ENCODE measurements at places on chromosomes 6 and 20. TPM values are rescaled to one million over a fixed set of nuclear protein-coding genes. Genes with fewer than 3 reads are reported as not detected.

SPATA25 gene
- total RNA-seq, result 0.63 TPM

GRCh38 chr6:24378473-24379097 lies 20.7 kb upstream of the DCDC2 start:
- no peak for DNase-seq

DNA sequence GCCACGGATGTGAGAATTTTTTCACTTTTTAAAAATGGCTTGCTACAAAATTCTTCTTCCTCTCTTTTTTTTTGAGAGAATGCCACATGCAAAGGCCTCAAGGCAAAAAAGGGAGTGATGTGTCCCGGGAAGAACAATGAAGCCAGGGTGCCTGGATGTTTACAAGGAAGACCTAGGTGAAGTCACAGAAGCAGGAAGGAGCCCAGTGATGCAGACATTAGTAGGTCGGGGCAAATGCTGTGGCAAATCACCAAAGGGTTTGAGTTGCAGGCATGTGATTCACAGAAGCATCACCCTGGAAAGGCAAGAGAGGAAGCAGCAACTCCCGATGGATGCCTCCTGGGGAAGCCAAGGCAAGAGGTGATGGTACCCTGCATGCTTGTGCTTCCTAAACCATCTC lies 46.8 kb downstream of the FARS2 start:
- no peak for DNase-seq

GRCh38 chr6:2630359-2630758 lies 120.4 kb downstream of the MYLK4 start:
- DNase-seq, result no peak

DNA sequence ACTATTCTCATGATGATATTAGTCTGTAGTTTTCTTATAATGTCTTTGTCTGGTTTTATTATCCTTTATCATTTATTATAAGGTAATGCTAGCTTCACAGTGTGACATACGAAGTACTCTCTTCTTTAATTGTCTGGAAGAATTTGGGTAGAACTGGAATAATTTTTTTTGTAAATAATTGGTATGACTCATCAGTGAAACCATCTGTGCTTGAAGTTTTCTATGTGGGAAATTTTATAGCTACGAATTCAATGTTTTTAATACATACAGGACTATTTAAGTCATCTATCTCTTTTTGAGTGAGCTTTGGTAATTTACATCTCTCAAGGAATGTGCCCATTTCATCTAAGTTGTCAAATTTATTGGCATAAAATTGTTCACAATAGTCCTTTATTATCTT lies 86.3 kb downstream of the SOD2 start:
- no peak for DNase-seq

PNLDC1 gene
- 0.31 TPM for total RNA-seq

GRCh38 chr20:327186-328026 lies 2.1 kb downstream of the SOX12 start:
- peak; percentile 78 for DNase-seq

DNA sequence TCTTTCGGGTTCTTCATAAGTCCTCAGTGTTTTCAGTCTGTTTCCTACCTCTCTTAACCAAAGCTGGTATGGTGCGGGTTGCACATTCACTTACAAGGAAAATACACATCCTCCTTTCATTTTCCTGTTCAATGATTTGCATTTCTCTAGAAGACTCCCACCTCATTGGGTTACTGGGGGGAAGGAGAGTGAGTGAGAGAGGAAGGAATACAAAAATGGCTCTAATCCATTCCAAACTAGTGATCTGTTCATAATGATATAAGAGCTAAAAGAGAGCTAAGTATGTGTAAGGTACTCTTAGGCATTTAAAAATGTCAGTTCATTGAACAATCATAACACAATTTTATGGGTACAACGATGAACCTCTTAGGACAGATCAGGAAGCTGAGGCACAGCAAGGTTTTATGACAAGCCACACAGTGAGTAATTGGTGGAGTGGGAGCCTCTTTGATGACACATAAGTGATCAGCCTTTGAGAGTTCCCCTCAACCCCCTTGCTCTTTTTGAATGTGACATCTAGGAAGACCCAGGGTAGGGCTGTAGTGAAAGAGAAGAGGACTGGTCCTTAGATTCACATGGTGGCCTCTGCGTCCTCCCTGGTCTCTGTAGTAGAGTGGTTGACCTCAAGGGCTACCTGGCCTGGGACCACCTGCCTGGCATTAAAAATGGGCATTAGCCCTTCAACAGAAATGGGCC lies 328.4 kb upstream of the SOX4 start:
- DNase-seq, result peak; percentile 47

SLC17A1 gene
- not detected for total RNA-seq

PBOV1 gene
- total RNA-seq, result not detected

- DNase-seq, result no peak
Measured at GRCh38 chr6:22124756-22125155, 172.1 kb downstream of the PRL start.

JPH2 gene
- total RNA-seq, result not detected

- DNase-seq, result no peak
Measured at GRCh38 chr6:106309766-106310373, 15.7 kb downstream of the ATG5 start.

DNA sequence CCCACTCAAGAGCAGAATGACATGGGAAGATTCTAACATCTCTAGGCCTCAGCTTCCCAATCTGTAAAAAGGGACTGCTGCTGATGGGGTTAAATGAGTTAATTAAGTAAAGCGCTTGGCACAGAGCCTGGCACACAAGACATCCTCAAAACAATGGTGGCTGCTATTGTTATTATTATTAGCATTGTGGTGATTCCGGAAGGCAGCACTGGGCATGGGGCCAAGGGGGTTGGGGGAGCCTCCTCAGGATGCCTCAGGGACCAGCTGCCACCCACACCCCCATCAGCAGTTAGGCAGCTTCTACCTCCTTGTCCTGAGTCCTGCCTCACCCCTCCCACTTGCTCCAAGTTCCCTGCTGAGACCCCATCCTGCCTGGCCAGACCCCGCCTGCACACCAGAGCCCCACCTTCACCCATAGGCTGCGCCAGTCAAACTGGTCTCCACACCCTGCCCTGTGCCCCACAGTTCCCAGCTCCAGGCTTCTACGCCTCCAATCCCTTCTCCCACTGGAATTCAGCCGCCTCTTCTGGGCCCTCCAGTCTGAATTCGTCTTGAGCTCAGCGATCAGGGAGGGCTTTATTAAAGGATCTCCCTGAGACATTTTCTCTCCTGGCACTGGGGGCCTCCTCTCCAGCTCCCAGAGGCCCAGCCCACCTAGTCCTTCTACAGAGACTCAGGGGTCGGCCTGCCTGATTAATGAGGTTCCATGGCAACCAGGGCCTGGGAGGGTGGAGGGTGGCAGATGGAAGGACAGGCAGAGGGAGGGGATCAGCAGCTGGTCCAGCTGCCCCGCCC lies 1.5 kb downstream of the E2F1 start:
- no peak for DNase-seq

SLC17A3 gene
- not detected for total RNA-seq

DNA sequence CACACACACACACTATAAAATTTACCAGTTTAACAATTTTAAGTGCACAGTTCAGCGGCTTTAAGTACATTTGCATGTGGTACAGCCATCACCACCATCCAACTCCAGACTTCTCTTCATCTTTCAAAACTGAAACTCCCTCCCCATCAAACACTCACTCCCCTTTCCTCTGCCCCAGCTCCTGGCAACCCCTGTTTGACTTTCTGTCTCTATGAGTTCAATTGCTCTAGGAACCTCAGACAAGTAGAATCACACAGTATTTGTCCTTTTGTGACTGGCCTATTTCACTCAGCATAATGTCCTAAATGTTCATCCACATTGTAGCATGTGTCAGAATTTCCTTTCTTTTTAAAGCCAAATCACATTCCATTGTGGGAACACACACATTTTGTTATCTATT lies 302.8 kb upstream of the FOXQ1 start:
- DNase-seq, result no peak

ZSWIM3 gene
- total RNA-seq, result 4.7 TPM

DNA sequence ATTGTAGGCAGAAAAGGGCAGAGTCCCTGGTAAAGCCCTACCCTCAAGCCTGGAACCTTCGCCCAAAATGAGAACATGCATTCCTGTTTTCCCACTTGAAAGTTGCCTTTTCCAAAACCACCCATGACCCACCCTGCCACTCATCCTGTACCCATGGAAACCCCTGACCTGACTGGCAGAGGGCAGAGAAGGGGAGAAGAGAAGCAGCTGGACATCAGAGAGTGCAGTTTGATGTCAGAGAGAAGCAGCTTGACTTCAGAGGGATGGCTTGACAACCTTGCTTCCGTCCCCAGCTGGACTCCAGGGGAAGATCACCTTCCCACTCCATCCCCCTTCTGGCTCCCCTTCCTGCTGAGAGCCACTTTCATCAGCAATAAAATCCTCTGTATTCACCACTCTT lies 123.6 kb upstream of the SHLD1 start:
- DNase-seq, result no peak

DNA sequence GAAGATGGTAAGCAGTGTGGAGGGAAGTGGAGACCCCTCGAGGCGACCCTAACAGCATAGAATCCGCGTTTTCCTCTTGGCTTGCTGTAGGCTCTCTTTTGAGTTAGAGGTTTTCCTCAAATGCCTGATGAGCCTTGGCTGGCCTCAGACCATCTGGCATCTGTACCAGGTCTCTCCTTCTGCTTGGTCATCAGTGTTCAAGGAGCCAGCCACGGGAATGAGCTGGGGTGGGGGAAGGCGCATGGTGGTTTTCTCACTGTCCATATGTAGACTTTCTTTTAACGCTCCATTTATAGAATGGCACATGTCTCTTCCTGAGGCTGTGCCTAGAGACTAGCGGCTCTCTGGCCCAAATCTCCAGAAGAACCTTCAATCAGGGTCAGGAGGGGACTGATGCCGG lies 8.1 kb upstream of the GUCA1A start:
- DNase-seq, result no peak

DNA sequence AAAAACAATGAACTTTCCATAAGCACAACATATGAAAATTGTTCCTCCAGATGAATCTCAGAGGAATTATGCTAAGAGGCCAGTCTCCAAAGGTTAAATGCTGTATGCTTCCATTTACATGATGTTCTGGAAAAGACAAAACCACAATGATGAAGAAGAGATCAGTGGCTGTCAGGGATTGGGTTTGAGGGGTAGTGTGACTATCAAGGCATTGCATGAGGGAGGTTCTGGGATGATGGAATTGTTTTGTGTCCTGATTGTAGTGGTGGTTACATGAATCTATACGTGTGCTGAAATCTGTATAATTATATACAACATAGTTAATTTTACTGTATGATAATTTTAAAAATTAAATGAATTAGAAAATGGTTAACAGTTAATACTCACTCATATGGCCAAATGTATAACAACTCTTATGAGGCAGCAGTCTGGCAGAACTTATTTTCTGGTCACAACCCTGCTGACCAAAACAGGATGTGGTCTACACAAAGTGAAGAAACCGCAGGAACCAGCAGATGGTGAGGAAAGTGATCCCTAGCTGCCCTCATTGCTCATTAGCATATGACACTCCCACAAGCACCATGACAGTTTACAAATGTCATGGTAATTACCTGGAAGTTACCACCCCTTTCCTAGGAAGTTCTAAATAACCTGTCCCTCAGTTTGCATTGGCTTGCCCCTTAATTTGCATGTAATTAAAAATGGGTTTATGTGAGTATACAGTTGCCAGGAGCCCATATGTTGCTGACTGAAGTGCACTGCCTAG lies 31.9 kb downstream of the NSFL1C start:
- peak; percentile 86 for DNase-seq

SPTLC3 gene
- total RNA-seq, result 0.26 TPM

DNA sequence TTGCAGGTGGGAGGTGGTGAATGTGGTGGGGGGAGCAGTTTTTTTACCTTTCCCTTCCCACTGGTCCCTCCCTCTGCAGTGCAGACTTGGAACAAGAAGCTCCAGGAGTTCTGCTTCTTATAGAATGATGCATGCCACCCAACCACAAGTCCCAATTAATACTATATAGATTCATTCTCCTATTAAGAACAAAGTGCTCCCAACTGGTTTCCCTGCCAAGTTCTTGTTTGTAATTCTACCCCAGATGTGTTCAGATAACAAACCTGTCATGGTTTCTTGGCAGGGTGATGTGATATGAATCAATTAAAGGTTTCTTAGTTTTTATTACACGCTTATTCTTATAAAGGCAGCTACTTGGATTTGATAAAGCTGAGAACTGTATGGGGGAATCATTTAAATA lies 23.9 kb downstream of the HDDC2 start:
- no peak for DNase-seq

DNA sequence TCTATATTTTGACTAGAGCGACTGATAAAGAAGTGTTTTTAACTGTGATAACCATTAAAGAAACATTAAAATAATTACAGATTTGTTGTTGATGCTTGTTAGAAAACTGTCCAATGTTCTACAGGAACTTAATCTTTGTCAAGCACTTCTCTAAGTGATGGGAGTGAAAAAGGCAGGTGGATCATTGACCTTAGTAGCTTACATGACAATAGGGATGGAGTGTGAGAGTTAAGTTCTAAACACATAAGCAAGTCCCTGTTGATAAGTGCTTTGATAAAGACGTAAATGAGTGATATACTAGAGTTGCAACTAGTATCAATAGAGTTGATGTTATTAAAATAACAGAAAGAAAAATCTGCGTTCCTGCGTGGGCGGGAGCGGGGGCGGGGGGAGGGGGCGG lies 931.5 kb upstream of the EPHA7 start:
- no peak for DNase-seq

DNA sequence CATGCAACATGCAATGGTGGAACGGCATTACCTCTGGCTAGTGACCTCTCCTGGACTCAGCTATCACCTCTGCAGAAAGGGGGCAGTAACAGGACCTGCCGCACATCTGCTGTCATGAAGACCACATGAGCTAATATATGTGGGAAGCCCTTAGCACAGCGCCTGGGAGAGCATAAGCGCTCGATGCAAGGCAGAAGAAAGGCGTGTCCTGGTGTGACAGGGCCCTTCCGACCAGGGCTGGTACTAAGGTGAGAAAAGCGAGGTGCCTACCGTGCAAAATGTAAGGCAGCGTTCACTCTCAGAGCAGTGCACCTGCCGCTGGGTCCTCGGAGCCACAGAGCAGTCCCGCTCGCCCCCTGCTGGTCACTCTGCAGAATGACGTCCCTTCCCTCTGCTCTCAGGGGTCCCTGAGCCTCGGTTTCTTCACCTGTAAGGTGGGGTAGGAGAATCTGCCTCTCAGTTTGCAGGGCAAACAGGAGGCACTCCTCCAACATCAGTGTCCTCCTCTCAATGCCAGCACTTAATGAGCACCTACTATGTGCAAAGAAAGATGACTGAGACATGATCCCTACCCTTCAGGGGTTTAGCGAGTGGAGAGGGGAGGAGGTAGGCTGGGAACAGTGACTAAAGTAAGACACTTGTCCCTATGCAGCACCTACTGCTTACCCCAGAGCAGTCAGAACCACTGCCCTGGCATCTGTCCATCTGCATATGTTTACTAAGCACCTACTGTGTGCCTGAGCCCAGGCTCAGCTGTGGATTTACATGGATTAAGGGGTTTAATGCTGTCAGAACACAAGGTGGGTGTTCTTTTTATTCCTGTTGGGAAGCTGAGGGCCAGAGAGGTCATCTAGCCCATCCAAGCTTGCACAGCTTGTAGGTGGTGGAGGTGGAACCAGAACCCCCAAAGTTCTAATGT lies 41.1 kb upstream of the PTGIS start:
- peak; percentile 85 for DNase-seq

DNA sequence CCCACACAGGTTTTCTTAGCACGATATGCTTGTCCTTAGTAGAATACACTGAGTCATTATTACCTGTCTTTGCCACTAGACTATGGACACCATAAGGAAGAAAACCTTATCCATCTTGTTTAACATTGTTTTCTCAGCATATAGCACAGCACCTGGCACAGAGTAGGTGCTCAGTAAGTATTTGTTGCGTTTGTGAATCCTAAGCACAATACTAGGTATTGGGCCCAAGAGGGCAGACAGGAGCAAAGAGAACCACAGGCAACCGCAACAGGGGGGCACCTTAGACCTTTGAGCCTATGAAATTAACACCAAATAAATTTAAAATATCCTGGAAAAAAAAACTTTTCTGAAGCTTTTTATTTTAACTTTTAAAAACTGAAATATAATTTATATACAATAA lies 3.7 kb upstream of the NCOA6 start:
- no peak for DNase-seq
